ENCODE measurements at places on chromosomes 5 and 9.

- DNase-seq = no peak
Observed at GRCh38 chr9:37999588-38000189, 69.3 kb downstream of the SHB start.

GRCh38 chr9:93597142-93597706, 20.8 kb downstream of the PHF2 start:
- DNase-seq = no peak

DNA sequence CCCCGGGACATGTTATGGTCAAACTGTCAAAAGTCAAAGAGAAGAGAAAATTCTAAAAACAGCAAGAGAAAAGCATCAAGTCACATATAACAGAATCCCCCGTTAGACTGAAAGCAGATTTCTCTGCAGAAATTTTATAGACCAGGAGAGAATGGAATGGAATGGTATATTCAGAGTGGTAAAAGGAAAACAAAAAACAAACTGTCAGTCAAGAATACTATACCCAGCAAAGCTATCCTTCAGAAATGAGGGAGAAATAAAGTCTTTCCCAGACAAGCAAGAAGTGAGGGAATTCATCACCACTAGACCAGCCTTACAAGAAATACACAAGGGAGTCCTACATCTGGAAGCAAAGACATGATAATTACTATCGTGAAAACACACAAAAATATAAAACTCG, 208.0 kb downstream of the CACNA1B start:
- DNase-seq = no peak

GRCh38 chr5:157971571-157972216, 112.7 kb upstream of the CLINT1 start:
- DNase-seq = peak; percentile 79
